Cardiac muscle cell (in vitro differentiated cells and primary cell): ENCODE measurements at places on chromosomes 7 and 10. TPM values are rescaled to one million over a fixed set of nuclear protein-coding genes. Genes with fewer than 3 reads are reported as not detected.

- H3K27me3 ChIP-seq: no peaks in the 10 kb centered on the region
- H3K4me1 ChIP-seq: peaks cover 7% of the 10 kb centered on the region
- no peak overlapping the region for H3K27ac ChIP-seq
- no peak for DNase-seq
Observed at GRCh38 chr10:114758331-114758730, 63.2 kb upstream of the FHIP2A start.

GRCh38 chr7:114405427-114405826 lies 9.2 kb upstream of the FOXP2 start:
- DNase-seq: peak; percentile 30
- no peak overlapping the region for H3K4me3 ChIP-seq
- H3K27me3 ChIP-seq: peaks cover 5% of the 10 kb centered on the region
- no peak overlapping the region for H3K27ac ChIP-seq
- H3K36me3 ChIP-seq: no peaks in the 10 kb centered on the region
- H3K4me1 ChIP-seq: no peaks in the 10 kb centered on the region

Gene SLIT1
- 2.4 and 11.0 TPM in 2 replicates for total RNA-seq

Gene C10orf143
- 1.1 and 2.6 TPM in 2 replicates for total RNA-seq

GRCh38 chr10:98675902-98676301 lies 229.2 kb upstream of the HPS1 start:
- DNase-seq: no peak
- H3K27me3 ChIP-seq: no peaks in the 10 kb centered on the region
- H3K27ac ChIP-seq: no peak overlapping the region
- no peaks in the 10 kb centered on the region for H3K36me3 ChIP-seq

DNA sequence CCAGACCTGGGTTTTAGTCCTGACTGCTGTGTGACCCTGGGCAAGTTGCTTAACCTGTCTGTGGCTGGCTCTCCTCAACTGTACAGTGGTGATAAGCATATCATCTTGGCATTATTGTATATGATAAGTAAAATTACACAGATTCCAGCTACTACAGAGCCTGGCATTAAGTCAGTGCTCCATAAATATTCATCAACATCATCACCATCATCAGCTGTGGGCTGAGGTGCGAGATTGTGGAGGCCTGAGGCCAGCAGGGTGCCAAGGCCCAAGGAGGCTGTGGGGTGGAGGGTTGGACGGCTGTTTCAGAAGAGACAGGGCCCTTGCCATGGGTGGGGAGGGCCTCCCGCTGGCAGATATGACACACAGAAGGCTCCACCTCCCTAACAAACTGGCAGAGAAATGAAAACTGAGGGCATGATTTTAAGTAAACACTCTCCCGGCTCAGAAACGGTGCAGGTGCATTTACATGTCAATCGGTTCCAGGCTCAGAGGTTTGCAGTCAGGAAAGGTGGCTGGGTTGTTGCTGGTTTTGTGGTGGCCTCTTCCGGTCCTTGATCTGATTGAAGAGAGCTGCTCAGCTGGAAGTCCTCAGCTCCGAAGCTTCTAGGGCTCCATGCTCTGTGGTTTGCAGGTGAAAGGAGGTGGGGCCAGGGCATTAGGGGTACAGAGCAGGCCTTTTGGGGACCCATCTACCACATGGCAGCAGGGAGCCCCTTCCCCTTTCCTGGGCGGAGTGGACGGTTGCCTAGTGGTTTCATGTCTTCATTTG lies 10.2 kb downstream of the CRYGN start:
- no peaks in the 10 kb centered on the region for H3K27me3 ChIP-seq
- peak overlapping the region; percentile 95 for H3K27ac ChIP-seq
- no peaks in the 10 kb centered on the region for H3K36me3 ChIP-seq
- peak; percentile 45 for DNase-seq

GRCh38 chr7:32393861-32394260 lies 96.3 kb downstream of the LSM5 start:
- no peak for DNase-seq
- H3K27me3 ChIP-seq: no peaks in the 10 kb centered on the region
- no peak overlapping the region for H3K4me3 ChIP-seq
- H3K4me1 ChIP-seq: no peaks in the 10 kb centered on the region
- no peak overlapping the region for H3K27ac ChIP-seq
- H3K36me3 ChIP-seq: no peaks in the 10 kb centered on the region

- no peak overlapping the region for H3K4me3 ChIP-seq
- no peak overlapping the region for H3K27ac ChIP-seq
- no peaks in the 10 kb centered on the region for H3K27me3 ChIP-seq
Observed at GRCh38 chr7:15856311-15856710, 169.8 kb upstream of the MEOX2 start.

Gene NUTM2E
- 0.07 TPM in 1 of 2 replicates, not detected in the other for total RNA-seq

- DNase-seq: peak; percentile 69
- H3K4me3 ChIP-seq: no peak overlapping the region
- H3K27me3 ChIP-seq: no peaks in the 10 kb centered on the region
- peaks cover 20% of the 10 kb centered on the region for H3K4me1 ChIP-seq
Observed at GRCh38 chr10:95268438-95268837, 22.4 kb downstream of the PDLIM1 start.

GRCh38 chr10:68242051-68242450 lies 10.1 kb upstream of the ATOH7 start:
- no peak overlapping the region for H3K4me3 ChIP-seq
- no peaks in the 10 kb centered on the region for H3K4me1 ChIP-seq
- no peaks in the 10 kb centered on the region for H3K36me3 ChIP-seq
- no peaks in the 10 kb centered on the region for H3K27me3 ChIP-seq

DNA sequence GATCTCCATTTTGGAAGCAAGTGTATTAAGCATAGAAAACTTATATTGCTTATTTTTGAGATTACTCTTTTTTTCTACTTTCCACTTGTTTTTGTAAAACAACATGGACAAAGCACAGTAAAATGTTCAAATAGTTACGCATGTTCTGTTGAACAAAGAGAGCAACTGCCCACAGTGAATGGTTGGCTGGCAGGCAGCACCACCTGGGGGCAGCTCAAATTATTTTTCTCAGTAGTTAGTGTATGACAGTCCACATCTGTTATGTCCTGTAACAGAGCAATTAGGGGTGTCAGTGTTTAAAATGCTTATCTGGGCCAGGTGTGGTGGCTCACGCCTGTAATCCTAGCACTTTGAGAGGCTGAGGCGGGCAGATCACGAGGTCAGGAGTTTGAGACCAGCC lies 46.1 kb upstream of the CACUL1 start:
- H3K4me1 ChIP-seq: no peaks in the 10 kb centered on the region
- no peaks in the 10 kb centered on the region for H3K36me3 ChIP-seq
- peaks cover 2% of the 10 kb centered on the region for H3K27me3 ChIP-seq
- no peak overlapping the region for H3K27ac ChIP-seq

Gene ITPRID1
- total RNA-seq: not detected in 2 replicates

Gene ZCWPW1
- 7.9 and 8.1 TPM in 2 replicates for total RNA-seq
